Activated T-helper 1 cell treated with anti-CD3 and anti-CD28 coated beads, Interleukin-12 subunit alpha, Interleukin-12 subunit beta, Interleukin-2, Interleukin-4 antibody, amounts not matched to agents 30 ng/mL and 10 ng/mL and 1 ng/mL, durations not matched to agents 14 hours and 24 hours and 36 hours (primary cell): ENCODE measurements at places on chromosomes 2 and 18.

DNA sequence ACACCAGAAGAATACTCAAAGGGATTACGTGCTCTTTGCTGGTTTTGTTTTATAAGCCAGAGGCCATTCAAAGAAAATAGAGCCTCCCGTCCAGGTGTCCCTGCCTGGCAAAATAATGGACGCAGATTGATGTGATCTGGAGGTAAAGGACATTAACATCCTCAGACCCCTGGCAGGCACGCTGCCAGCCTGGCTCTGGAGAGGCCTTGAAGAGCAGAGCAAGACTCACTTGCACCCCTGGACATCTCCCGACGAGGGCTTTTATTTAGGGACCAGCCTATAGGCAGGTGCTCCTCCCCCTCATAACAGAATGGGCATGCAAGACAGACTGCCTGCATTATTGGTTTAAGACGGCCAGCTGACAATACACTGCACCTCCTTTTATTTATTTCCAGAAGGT, 291.3 kb downstream of the BCL11A start:
- DNase-seq: no peak

- DNase-seq: no peak
Measured at GRCh38 chr18:58639751-58640427, 11.0 kb upstream of the ALPK2 start.

DNA sequence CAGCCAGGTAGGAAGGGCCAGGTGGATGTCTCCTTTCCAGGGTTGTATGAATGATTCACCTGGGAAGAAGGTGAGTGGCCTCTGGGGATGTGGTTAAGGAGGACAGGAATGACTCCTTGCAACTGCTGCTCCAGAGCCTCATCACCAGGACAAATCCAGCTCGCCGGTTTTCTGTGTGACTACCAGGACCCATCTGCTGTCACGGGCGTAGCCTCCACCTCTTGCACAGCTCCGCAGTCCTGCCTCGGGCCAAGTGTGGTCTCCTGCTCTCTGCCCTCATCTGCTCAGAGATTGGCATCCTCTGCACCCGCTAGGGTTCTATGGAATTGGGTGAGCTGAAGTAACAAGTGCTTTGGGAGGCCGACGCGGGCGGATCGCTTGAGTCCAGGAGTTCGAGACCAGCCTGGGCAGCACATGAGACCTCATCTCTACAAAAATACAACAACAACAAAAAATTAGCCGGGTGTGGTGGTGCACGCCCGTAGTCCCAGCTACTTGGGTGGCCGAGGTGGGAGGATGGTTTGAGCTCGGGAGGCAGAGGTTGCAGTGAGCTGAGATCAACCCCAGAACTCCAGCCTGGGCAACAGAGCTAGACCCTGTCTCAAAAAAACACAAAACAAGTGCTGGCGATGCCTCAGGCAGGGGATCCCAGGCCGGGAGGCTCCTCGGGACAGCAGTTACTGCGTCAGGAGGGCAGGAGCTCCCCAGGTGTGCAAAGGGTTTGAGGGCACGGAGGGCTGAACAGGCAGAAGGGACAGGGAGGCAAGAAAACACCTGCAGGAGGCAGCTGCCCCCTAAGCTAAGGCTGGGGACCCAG, 831 bp upstream of the D2HGDH start:
- no peak for DNase-seq

DNA sequence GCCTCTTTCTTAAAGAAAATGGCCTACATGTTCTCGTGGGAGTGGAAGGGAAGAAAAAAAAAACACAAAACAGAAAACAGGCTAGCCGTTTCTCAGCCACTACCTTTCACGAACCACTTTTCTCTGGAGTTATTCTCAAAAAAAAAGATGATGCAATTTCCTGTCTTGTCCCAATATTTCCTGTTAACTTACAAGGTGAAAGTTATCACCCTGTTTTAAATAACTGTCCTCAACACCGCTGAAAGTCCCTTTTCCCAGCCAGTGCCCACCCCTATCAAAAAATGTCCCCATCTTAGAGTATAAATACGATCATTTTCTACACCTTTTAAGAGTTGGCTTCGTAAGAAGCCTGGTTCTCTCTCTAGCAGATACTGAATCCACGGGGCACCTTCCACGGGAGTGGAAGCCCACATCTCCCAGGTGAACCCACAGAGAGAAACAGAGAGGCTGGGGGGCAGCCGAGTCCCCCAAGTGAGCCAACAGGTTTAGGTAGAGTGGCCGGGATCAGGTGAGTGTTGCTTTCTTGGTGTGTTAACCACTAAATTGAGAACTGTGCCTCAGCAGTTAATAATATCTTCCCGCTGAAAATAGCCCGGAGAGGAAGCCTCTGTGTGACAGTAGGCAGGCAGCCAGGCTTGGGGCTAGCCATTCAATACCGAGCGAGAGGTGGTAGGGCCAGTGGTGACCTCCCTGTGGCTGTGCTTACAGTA, 15.9 kb downstream of the SMAD7 start:
- DNase-seq: no peak

DNA sequence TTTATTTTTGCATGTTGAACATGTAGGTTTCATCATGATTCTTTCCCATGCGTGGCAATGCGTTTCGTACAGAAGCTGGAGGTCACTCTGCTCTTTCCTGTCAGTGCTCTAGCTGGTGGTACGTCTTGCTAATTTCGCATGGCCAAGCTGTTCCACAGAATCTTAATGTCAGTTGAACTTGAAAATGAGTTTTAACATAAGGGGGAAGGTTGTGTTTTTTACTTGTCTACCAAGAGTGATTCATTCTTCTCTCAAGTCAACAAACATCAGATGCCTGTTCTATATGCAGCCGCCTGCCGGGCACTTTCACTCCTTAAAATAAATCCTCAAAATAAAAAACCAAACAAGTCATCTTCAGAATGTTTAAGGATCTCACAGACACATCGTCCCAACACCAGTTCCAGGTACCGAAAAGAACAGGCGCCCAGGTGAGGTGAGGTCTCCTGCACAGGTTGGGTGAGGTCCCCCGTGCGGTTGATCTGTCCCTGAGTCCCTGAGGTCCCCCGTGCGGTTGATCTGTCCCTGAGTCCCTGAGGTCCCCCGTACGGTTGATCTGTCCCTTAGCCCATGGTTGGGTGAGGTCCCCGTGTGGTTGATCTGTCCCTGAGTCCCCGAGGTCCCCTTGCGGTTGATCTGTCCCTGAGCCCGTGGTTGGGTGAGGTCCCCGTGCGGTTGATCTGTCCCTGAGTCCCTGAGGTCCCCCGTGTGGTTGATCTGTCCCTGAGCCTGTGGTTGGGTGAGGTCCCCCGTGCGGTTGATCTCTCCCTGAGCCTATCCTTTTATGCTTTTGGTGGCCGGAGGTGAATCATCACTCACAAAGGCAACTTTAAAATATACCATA, 57.0 kb upstream of the KCNG2 start:
- no peak for DNase-seq

GRCh38 chr2:33083699-33084387, 137.1 kb downstream of the LTBP1 start:
- DNase-seq: no peak

GRCh38 chr2:9215680-9216079, 9.1 kb downstream of the ASAP2 start:
- DNase-seq: no peak

GRCh38 chr2:180002198-180002770, 4.8 kb downstream of the CWC22 start:
- no peak for DNase-seq

GRCh38 chr18:76497021-76497420, 2.0 kb upstream of the ZNF516 start:
- no peak for DNase-seq

GRCh38 chr18:25310045-25310444, 41.9 kb downstream of the ZNF521 start:
- DNase-seq: no peak

- no peak for DNase-seq
Measured at GRCh38 chr18:50820901-50821520, 1.2 kb upstream of the MRO start.

GRCh38 chr18:13243363-13243762, 24.8 kb downstream of the LDLRAD4 start:
- DNase-seq: no peak

DNA sequence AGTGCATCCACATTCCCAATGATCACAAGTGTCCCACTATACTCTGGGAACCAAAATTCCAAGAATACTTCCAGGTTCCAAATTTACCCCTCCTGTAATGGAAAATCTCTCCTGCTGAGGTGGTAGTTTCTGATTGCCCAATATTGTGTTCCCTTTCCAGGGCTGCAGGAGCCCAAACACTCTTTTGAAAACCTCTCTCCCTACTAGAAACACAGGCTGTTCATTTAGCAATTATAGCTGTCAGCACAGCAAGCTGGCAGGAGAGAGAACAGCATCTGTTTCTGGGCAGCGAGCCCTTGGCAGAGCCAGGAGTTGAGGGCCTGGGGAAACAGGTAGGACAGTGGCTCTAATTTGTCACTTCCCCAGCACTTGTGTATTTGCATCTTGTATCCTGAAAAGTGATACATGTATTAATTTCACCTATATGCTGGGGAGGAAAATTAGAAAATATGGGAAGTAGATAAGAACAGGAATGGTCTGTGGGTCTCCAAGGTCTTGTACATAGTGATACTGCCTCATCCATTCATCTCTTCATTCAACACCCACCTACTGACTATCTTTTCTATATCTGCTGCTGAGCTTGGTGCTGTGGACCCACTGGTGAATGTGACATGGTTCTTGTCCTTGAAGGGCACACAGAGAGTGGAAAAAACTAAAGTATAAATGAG, 16.9 kb upstream of the PAIP2B start:
- no peak for DNase-seq

- DNase-seq: no peak
Measured at GRCh38 chr18:49441338-49441938, 19.0 kb downstream of the DYM start.

DNA sequence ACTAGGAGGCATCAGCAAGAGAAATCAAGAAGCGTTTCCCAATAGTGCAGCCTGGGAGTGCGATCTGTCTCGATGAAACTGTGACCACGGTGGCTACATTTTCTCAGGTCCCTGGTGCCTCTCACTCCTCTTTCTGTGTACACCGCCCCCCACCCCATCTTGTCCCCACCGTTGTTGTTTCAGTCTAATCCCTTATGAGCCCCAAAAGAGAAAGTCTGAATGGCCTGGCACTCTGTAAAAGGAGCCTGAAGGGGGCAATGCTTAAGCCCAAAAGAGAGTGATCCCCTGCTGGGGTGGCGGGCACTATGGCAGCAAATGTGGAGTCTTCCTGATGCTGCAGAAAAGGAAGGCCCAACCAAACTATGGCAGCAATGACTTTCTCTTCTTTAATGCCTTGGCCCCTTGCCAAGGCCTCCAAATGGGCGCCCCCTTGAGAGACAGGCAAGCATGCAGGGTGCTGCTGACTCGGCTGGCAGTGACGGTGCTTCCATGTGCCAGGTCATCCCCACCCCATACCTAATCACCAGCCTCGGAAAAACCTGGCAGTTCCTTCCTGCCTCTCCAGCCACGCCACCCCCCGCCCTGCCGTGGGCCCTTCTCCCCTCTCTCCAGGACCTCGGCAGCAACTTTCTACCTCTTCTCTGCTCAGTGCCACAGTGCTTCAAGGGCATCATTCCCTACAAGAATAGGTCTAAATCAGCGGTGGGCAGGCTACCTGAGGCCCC, 123.0 kb downstream of the CYP26B1 start:
- DNase-seq: no peak

DNA sequence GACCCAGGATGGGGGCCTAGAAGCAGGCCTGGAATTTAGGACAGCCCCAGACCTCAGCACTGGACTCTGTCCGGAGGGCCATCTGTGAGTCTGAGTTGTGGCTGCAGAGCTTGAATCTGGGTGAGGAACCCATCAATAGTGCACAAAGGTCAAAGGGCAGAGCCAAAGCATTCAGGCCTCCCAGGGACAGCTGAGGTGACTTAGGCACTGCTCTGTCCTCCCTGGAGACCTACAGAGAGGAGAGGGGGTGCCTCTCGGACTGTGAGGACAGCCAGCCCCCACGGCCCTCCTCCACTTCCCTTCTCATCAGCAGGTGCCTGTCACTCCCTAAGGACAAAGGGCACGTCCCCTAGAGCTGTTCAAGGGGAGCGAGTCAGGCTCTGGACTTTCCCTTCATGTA, 25.1 kb upstream of the PRLH start:
- DNase-seq: no peak

DNA sequence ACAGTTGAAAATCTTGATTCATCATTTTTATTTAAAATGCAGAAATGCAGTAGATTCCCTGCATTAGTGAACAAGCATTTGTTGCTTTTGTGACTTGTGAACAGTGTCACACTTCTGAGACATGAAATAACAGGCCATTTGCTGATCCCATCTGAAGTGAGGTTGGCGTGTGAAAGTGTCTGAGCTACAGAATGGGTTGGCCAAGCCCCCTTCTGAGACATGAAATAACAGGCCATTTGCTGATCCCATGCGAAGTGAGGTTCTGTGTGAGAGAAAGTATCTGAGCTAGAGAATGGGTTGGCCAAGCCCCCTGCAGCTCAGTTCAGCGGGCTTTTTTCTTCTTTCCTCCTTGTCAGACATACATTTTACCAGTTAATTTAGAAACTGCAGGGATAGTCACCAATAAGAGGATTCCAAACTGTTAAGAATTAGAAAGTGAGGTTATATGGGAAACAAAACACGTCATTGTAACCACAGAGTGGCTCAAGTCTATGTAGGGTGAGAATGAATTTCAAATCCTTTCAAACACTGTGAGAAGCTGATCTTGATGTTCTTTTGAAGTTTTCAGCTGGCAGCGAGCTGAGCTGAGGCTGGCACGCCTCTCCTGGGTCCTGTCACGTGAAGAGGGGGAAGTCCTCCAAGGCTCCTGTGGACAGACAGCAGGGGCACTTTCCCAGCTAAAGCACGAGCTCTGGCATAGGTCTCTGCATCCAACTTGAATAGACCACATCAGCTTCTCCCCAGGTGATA, 339.2 kb upstream of the SALL3 start:
- DNase-seq: no peak

DNA sequence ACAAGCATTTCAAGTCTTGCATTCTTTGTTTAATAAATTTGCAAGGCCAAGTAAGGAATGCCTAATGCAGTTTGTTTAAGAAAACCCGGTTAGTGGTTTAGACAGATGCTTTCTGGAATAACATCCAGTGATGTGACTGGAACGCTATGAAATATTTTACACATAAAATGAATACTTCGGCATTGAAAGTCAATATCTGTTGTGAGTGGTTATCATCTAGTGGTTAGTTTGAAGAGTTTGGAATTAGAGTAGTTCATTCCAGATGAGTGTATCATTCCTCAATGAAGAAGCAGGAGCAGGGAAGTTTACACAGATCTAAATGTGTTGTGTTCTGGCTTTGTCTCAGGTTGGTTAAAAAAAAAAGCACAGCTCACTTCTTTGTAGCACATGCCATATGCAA, 608.0 kb upstream of the PIK3C3 start:
- DNase-seq: no peak

GRCh38 chr2:72142570-72143440, 4.9 kb downstream of the CYP26B1 start:
- no peak for DNase-seq
